ENCODE measurements at places on chromosomes 12 and 14. TPM values are rescaled to one million over a fixed set of nuclear protein-coding genes. Genes with fewer than 3 reads are reported as not detected.

DNA sequence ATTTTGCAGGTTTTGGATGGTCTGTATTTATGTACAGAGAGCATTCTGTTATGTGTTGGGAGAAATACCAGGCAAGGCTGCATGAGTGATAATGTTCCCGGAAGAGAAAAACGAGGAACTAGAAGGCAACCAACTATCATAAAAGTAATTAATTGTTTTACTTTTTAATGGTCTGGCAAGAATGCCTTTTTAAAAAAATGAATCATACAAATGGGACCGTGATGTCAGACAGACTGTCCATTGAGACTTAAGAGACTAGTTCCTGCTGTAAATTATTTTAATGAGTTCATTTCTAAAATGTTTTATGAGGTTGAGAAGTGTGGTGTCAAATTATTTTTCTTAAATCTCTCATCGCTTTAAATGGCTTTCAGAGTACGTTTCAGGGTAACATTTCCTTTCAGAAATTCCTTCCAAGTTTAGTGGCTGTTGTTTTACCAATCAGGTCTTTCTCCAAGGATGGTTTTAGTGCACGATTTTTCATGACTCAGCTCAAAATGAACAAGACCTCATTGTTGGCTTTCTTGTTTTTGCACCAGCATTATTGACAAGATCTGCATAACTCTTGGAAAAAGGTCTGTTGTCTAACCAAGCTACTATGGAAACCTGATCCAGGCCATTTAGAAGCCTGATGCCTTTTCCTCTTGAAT, 86.1 kb upstream of the ARHGAP5 start:
- peak; percentile 67 for DNase-seq

GRCh38 chr12:113186666-113187325, 1.3 kb downstream of the RITA1 start:
- no peak for DNase-seq

GRCh38 chr12:52120951-52121823, 41.7 kb downstream of the SMIM41 start:
- no peak for DNase-seq

- DNase-seq = no peak
These were observed 977 bp upstream of the KRT5 start for GRCh38 chr12:52521175-52521567.

DNA sequence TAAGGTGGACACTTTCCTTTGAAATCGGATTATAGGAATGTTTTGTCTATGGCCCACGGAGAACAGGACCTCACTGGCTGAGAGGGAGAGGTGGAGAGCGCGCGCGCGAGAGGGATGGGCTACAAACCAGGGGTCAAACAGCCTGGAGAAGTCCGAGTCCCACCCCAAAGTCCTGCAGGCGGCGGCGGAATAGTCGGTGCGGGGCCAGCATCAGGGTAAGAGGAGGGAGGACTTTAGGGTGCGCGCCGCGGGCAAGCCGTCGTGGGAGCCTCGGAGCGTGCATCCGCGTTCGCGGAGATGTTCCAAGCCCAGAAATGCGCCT, 3.3 kb upstream of the HOXC8 start:
- DNase-seq = no peak

GRCh38 chr14:54579621-54580020, 12.7 kb downstream of the SAMD4A start:
- no peak for DNase-seq

DNA sequence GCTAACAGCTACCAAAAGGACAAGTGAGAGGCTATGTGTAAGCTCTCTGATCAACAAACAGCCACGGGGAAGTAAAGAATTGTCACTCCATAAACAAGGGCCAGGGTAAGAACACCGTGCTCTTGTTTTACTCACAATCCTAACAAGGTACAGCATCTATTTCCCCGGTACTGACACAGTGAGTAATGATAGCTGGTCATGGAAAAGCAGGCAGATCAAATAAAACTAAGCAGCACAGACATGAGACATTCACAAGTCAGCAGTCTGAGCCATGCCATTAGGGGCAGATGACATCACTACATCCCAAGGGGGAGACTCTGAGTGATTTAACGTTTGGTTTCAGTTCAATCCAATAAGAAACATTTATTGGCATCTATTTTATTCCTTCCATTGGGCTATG, 54.4 kb downstream of the ARL6IP4 start:
- DNase-seq = peak; percentile 15

DNA sequence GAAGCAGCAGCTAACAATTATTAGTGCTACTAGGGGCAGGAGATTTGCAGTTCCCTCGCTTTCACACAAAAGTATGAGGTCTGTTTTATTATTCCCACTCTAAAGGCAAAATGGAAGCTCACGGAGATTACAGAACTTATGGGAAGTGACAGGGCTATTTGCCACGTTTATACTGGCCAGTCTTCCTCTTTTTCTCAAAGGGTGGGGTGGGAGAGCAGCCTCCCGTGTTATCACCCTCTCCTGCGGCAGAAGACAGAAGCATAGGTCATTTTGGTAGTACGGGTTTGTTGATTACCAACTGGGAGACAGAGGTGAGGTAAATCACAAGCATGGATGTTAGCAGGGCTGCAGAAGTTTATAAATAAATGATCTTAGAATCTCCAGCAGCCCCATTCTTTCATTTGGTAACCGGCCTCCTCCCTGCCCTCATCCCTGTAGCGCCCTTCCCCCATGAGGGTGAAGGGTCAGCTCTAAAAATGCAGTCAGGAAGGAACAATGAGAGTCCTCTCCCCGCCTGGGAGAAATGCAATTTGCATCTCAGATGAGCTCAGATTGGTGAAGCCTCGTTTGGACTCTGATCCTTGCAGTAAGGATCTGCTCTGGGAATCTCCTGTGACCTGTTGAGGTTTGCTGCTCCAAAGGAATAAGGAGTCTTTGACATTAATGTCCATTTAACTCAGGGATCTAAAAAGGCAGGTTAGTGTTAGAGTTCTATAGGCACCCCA, 44.7 kb upstream of the SINHCAF start:
- peak; percentile 59 for DNase-seq

DNA sequence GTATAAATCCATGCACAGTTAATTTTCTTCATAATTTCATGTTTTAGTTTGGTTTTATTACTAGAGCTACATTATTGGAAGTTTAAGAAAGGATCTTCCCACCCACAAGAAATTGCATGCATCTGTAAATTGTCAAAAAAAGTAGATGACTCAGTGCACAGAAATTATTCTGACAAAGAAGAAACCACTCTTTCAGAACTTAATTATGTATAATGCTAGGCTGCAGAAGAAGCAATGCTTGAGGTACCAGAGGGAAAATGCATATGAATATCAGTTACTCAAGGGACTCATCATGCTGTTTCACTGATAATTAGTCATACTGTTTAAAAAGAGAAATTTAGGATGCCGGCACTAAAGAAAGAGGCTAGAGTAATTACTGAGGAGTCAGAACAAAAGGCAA, 147.0 kb downstream of the SLC16A7 start:
- peak; percentile 21 for DNase-seq

- no peak for DNase-seq
These were observed 69.9 kb downstream of the RBM19 start for GRCh38 chr12:113896194-113896593.

DNA sequence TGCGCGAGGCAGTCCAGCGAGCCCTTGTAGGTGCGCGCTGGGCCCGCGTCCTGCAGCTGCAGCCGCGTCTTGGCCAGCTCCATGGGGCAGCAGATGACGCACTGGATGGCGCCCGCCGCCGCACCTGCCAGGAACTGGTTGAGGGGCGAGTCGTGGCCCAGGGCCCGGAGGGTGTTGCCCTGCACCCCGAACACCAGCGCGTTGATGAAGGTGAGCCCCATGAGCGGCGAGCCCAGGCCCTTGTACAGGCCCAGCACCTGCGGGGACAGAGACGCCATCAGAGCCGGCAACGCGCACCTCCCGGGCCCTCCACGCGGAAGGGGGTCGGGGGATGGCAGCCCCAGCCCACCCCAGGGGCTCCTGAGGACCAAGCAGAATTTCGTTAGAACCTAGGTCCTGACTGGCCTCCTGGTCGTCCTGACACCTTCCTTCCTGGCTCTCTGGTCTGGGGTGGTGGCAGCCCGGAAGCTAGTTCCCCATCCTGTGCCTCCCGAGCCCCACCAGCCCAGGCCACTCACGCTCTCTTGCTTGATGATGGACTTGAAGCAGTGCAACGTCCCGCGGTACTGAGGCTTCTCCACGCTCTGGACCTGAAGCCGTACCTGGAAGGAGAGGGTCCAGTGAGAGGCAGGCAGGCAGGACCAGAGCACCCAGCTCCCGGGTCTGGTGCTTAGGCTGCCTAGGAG, 13.3 kb downstream of the SLC25A29 start:
- DNase-seq = no peak

- DNase-seq = peak; percentile 63
These were observed 65.8 kb upstream of the SLC8A3 start for GRCh38 chr14:70254476-70254961.

GRCh38 chr14:95476747-95477146, 39.7 kb downstream of the SYNE3 start:
- no peak for DNase-seq

CLEC7A gene
- not detected for total RNA-seq

TRHDE gene
- not detected for total RNA-seq

HHIPL1 gene
- 0.14 TPM for total RNA-seq

CLEC4C gene
- total RNA-seq = not detected

TAS2R20 gene
- total RNA-seq = 3.6 TPM

All from cardiac muscle cell (in vitro differentiated cells and primary cell).